Ureter (tissue), 1 donor: ENCODE measurements at places on chromosomes 5 and 9. TPM values are rescaled to one million over a fixed set of nuclear protein-coding genes. Genes with fewer than 3 reads are reported as not detected.

Gene GZMA
- total RNA-seq, result 2.1 TPM

DNA sequence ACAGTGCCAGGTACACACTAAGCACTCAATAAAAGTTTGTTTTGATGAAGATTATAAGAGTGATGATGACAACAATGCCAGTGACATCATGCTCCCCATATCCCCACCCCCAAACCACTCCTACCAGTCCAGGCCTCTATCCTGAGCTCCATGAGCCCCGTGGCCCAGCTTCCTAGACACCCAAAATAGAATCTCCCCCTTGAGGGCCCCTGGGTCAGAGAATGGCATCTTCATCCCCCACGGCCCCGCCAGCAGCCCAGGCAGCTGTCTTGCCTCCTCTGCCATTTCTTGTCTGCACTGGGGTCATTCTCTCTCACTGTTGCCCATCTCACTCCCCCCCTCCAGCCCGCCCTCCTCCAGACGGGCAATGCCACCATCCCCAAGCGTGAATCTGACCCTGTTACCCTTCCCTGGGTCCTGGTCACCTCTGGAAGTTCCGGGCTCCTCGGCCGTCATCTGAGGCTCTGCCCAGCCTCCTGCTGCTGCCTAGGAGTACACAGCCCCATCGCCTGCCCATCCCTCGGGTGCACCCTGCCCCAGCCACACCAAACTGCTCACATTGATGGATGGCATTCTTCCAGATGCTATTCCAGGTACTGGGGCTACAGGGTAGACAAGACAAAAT is 76.8 kb upstream of the LMX1B start:
- no peak for DNase-seq

Gene SPDL1
- total RNA-seq, result 10.4 TPM

DNA sequence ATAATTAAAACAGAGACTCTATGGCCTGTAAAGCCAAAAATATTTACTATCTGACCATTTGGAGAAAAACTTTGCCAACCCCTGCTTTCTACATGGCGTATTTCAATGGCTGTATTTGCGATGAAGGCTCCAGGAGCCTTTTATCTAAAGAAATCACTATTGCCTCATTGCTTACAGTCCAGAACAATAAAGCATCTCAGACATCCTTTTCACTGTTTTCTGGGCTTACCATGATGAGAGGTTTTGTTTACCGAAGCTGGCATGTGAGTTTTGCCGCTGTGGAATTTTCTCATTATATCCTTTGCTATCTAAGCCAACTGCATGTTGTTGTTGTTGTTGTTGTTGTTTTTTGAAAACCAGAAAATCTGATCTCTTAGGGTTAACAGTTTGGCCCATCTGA is 13.9 kb downstream of the PALM2AKAP2 start:
- DNase-seq, result no peak

Gene FGF10
- 12.8 TPM for total RNA-seq

GRCh38 chr5:168449166-168449565 is 37.1 kb upstream of the RARS1 start:
- no peak for DNase-seq

DNA sequence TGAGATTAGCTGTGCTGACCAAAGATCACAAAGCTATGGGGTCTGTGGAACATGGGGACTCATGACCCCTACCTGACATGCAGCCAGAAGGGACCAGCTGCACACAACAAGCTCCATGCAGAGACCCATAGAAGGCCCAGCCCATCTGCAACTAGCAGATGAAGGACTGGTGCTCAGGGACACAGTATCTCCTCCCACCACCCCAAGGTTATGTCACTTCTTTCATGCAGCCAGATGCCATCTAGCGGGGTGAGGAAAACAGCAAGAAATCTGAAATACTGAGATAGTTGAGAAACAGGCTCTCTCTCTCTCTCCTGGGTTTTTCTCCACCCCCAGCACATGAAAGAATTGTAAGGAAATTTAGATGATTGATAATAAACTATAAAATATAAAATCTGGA is 161.3 kb upstream of the DAPK1 start:
- no peak for DNase-seq

DNA sequence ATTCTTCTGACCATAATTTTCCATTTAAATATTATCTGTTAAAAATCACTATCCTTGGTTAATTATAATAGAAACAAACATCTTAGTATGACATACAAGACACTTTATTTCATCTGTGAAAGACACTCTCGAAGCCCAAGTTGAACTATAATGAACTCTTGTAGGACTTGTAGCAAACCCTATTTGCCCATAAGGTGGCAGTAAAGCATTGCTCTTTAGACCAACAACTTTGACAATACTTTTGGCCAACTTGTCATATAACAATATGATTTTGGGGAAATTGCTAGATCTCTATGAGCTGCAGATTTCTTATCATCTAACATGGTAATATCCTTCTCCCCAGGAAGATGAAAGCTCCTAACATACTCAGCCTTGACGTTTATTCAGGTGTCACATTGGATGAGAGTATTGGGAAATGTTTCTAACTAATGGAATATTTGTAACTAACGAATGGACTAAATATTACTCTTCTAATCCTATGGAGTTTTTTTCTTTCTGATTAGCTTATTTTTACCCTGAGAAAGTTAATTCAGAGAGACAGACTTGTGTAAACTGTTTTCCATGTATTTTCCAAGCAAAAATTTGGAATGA is 11.0 kb downstream of the SPINK14 start:
- DNase-seq, result no peak

DNA sequence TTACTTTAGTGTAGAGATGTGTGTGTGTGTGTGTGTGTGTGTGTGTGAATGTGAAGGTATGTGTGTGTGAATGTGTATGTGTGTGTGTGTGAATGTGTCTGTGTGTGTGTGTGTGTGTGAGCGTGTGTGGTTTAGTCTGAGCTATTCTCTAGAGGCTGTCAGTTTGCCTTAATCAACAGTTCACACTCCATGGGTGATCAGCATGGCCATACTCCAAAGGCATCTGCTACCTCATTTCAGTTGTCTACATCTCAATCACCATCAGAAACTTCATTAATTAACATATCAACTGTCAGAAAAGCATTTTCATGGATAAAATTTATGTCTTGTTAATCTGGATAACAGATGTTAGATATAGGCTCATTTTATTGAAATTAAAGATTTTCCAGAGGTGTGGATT is 103.1 kb upstream of the PTPN3 start:
- no peak for DNase-seq

DNA sequence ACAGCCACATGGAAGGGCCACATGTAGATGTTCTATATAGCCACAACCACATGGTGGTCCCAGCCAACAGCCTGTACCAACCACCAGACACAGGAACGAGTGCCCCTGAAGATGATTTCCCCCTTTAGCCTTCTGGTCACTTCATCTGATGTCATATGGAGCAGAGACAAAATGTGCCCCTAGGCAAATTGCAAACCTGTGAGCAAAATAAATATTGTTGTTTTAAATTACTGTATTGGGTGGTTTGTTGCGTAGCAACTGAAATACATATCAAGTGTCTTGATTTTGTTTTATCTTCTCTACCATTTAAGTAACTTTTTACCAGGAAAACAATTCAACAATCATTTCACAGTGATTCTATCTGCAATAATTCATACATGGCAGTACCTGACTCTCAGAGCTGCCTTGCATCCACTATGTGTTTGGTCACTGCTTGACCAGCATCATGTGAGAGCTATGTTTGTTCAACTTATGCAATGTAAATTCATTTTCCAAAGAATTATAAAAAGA is 142.5 kb upstream of the VLDLR start:
- DNase-seq, result no peak

DNA sequence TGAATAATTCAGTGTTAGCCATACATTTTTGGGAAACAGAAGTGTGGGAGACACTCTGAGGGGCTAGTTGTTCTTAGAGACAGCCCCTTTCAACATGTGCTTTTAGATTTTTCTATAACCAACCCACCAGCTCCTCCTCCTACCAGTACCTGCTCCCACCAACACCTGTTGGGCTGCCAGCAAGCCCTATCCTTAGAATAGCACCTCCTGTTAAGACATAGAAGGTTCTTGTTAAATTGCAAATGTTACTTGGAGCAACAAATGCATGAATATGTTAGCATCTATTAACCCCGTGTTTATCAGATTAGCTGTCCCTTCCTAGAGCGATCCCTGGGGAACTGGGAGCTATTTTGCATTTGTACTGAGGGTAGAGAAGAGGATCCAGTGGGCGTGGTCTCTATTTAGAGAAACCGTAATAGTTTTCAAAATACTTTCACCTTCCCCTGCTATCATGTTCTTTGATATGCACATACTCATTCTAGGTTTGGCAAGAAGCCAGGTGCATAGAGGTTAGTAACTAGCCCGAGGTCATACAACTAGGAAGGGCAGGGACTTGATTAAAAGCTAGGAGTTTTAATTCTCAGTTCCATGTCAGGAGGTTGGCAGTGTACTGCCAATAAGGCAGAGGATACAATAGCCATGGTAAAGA is 334.4 kb downstream of the KCTD16 start:
- DNase-seq, result no peak

GRCh38 chr5:78482948-78483347 is 122.5 kb downstream of the SCAMP1 start:
- DNase-seq, result no peak

DNA sequence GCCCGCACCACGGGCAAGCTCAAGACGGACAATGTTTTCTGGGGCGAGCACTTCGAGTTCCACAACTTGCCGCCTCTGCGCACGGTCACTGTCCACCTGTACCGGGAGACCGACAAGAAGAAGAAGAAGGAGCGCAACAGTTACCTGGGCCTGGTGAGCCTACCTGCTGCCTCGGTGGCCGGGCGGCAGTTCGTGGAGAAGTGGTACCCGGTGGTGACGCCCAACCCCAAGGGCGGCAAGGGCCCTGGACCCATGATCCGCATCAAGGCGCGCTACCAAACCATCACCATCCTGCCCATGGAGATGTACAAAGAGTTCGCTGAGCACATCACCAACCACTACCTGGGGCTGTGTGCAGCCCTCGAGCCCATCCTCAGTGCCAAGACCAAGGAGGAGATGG is 108.6 kb downstream of the DAB2IP start:
- no peak for DNase-seq

GRCh38 chr9:123483191-123483803 is 127.3 kb downstream of the CRB2 start:
- no peak for DNase-seq

DNA sequence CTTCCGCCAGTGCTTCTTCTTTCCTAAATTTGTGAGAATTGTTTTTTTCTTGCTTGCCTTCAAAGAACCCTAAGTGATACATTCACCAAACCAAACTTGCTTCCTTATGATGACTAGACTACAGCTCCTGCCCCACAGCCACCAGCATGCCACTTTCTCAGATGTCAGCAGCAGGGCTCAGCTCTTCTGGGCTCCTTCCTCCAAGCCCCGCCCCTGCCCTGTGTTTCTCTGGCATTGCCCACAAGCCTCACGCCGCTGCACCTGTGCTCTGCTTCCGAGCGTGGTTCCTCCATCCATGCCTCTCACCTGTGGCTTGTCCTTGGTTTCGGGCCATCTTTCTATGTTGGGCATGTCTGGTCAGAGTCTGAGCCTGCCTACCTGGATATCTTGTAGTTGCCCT is 10.6 kb downstream of the UNC5A start:
- no peak for DNase-seq

DNA sequence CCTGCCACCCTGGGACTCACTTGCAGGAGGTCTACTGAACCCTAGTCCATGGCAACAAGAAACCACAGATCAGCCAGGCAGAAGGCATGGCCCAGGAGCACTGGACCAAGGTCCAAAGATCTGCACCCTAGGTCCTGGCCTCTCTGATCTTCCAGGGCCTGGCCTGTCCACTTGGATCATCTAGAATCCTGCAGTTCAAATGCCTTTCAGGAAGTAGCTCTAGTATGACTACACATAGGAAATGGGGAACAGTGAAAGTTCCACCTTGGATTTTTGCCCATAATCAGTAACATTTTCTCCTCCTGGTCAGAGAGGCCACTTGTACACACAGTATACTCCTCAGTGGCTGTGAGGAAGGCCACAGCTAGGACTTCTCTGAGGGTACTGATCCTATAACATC is 11.5 kb downstream of the ANXA6 start:
- no peak for DNase-seq
